Non-pigmented ciliary epithelial cell (primary cell): ENCODE measurements at places on chromosomes 3 and 15.

- DNase-seq: peak; percentile 60
These were observed 7.7 kb downstream of the RYK start for GRCh38 chr3:134242649-134243617.

- DNase-seq: no peak
These were observed 103.8 kb downstream of the LINGO1 start for GRCh38 chr15:77528968-77529319.

DNA sequence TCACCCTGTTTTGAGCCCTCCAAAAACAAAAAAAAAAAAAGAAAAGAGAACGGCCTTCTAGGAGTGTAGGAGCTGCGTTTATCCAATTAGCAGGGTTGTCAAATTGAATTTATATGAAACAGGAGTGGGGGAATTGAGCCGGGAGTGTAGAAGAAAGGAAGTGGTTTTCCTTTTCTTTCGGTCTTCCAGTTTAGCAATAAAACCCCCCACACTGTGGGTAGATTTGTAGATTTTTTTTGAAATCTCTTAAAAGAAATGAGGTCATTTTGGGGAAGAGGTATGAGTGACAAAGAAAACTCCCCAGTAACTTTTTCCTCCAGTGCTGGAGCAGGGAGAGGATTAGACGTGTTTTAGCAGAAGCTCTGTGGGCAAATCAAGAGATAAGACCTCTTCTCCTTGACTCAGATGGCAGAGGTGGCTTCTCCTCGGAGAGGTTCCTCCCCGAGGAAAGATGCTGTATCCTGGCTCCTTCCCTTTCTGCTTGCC lies 30.8 kb downstream of the BOC start:
- DNase-seq: no peak

GRCh38 chr15:34598799-34599585 lies 15.5 kb upstream of the GOLGA8B start:
- DNase-seq: no peak

DNA sequence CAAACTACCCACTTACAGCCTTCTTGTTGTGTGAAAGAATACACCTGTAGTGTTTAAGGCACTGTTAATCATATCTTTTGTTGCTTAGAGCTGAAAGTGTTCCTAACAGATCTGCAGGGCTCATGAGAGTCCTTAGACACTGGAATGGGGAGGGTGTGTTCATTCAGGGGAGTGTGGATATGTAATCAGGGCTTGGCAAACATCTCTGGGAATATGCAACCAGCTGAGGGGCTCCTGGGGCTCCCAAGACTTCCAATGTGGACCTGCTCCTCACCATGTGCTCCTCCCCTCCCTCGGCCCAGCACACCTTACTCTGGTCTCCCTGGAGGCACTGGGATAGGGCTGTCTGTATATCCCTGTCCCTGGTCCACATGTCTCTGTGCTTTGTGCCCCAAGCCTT lies 30.3 kb upstream of the MFSD1 start:
- DNase-seq: no peak

DNA sequence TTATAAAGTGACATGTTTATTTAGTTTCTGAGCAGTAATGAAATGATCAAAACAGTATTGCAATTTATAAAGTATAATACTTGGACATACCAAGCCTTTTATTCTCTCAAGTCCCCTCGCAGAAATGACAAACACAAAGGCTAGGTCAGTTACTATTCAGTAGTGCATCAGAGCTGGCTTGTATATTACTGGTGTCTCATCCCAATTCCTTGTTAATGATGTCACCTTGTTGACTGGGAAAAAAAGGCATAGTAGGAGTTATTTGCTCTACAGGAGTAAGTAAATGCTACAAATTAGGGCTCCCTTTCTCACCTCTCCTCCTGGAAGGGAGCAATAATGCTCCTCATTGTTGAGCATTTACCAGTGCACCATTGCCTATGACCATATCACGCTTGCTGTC lies 317.6 kb downstream of the CHL1 start:
- DNase-seq: no peak

- no peak for DNase-seq
These were observed 19.9 kb downstream of the ITPR1 start for GRCh38 chr3:4512895-4513616.

- no peak for DNase-seq
These were observed 185.1 kb upstream of the TPM1 start for GRCh38 chr15:62857411-62857853.

- DNase-seq: no peak
These were observed 692 bp downstream of the STT3B start for GRCh38 chr3:31533169-31534064.

- DNase-seq: no peak
These were observed 108.9 kb downstream of the LRTM1 start for GRCh38 chr3:54818942-54819341.

- no peak for DNase-seq
These were observed 30.2 kb downstream of the MCCC1 start for GRCh38 chr3:183069086-183069485.

GRCh38 chr15:94965593-94965992 lies 734.2 kb downstream of the MCTP2 start:
- no peak for DNase-seq

DNA sequence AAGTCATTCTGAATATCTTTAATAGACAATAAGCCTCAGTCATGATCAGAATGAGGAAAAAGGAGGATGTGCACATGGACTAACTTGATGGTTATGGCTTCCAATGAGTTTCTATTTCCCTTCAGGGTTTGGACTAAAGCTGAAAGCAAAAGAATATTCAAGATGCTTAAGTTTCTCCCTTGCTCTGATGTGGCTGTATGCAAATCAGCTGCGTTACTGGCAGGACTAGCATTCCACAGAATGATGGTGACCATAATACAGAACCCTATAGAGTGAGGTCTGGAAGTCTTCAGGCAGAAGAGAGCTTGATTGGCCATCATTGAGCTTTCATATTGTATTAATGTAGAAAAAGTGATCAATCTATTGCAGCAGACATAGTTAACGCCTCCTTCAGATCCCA lies 466.0 kb downstream of the NLGN1 start:
- no peak for DNase-seq

- DNase-seq: peak; percentile 79
These were observed 9.6 kb upstream of the RASA2 start for GRCh38 chr3:141477224-141477623.

DNA sequence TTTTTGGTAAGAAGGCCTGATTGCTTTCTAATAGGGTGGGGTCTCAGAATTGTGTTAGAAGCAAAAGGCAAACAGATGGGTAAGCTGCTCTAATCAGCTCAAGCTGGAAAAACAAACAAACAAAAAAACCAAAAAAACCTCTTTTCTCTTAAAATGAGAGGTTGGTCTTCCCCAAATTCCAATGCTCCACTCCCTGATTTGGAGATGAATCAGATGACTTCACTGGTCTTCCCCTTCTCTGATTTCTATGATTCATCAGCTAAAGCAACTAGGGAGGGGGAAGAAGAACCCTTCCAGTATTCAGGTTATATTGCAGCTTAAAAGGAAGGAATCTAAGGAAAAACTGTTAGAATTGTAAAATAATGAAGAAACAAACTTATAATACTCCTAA lies 9.6 kb upstream of the ANXA2 start:
- DNase-seq: no peak

DNA sequence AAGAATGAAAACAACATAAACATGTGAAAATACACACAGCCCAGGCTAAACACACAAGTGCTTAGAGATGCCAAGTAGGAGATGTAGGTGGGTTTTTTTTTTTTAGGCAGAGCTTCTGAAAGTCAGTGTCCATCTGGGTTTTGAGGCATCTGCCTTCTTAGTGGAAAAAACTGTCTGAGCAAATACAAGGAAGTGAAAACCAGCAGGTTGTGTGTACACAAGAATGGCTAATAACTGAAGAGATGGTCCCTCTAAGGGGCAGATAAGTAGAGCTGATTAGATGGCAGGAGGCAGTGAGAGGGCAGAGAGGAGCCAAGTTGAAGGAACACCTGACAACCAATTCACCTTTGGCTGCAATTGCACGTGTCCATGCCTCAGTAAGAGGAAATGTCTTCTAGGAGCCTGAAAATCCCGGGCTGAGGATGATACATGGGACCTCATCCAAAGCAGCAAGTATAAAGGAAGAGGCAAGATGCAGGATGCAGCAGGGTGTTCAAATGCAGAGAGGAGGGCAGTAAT lies 34.9 kb downstream of the CYP19A1 start:
- no peak for DNase-seq

DNA sequence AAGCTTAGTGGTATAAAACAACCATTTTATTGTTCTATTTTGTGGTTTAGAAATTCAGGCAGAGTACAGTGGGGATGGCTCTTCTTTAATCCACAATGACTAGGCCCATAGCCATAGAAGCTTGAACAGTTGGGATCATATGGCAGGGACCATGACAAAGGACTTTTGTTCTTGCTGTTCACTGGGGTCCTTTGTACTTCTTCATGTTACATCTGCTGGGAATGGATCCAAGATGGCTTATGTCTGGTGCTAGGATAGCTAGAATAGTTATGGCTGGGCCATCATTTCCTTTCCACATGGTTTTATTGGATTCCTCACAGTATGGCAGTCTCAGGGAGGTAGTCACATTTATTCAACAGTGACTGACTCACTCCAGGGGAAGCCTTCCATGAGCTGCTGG lies 427.9 kb upstream of the AGTR1 start:
- no peak for DNase-seq

- no peak for DNase-seq
These were observed 3.2 kb upstream of the PPP4R2 start for GRCh38 chr3:72993391-72993790.

- DNase-seq: no peak
These were observed 70.5 kb downstream of the GABRB3 start for GRCh38 chr15:26702381-26702780.

DNA sequence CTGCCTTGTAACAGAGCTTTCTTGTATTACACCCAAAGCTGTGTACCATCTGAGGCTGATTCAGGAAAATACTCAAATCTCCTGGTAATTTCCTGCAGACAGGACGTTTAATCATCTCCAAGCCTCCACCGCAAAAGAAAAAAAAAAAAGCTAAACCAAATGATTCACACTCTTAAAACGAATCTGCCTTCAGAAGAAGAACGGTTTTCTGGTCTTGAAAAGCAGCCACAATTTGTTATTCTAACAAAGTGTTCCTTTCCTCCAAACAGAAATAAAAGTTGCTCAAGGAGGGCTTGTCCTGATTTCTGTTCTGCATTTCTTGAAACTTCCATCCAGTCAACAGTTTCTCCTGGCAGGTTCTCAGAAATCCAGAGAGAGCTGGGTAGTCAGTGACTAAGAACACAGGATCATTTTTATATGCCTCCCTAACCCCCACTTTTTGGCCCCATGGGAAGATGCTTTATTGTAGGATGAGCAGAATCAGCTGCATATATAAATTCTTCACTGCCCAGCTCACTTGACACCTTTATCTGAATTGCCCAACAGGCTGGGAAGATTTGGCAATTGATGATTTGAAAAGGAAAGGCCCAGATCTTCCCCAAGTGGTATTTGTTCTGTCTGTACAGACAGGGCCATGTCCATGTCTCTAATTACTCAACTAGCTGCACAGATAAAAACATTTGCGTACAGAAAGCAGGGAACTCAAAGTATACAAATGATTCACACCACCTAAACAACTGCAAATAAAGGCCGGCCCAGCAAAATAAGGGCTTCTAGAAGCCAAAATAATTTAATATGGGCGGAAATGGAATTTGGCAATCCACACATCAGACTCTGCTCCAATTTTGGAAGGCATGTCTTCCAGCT lies 41.0 kb upstream of the PRICKLE2 start:
- DNase-seq: peak; percentile 82

DNA sequence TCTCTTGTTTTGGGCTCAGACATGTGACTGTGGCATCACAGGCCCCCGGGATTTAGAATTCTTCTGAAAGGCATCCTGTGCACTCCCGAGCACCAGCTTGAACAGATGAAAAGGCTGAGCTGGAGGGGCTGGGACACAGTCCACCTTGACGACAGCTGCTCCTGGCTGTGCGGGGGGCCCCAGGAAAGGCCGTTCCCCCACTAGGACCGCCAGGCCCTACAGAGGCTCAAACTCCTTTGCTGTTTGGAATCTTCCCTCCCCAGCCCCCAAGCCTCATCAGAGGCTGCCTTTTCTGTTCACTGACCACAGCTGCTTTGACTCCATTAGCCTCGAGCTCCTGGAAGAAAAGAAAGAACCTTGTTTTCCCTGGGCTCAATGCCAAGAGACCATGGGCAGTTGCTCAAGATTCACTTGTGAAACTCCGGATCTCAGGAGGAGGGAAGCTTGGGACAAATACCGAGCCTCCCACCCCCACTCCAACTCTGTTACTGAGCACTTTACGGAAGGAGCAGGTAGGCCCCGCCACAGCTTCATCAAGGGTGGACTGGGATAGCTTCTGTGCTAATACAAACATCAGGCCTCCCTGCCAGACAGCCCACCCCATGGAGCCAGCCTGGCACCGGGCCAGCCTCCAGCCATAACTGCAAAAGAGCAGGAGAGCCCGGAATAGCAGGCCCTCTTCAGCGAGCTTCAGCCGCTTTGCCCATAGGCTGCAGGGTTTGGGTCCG lies 15.7 kb downstream of the CIDEC start:
- peak; percentile 61 for DNase-seq

DNA sequence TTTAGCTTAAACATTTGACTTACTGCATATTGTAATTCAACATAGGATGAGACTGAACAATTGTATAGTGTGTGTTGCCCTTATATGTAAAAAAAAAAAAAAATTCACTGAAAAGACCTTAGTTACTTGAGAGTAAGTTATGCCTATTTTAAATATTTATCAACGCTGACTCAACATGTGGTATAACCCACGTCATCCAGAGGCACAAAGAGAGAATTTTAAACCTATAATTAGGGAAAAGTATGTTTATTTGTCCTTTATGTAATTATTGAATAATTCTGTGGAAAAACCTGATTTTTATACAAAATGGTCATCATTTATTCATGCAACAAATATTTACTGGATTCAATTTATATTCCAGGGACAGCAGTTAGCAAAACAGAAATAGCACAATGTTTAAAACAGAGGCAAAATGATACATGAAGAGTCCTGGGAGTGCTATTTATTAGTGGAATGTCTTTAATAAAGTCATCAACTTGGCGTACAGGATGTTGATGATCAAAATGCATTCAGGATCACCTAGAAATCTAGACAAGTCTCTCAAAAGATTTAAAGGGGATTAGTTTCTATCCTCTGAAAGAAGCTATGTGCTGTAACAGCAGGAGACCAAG lies 223.7 kb downstream of the PCCB start:
- DNase-seq: peak; percentile 20

GRCh38 chr3:126982471-126983175 lies at the start of gene PLXNA1:
Gene PLXNA1 (plus strand): TSS chr3:126983115. CDS start chr3:126988594, 5,479 bp downstream.
- DNase-seq: no peak

DNA sequence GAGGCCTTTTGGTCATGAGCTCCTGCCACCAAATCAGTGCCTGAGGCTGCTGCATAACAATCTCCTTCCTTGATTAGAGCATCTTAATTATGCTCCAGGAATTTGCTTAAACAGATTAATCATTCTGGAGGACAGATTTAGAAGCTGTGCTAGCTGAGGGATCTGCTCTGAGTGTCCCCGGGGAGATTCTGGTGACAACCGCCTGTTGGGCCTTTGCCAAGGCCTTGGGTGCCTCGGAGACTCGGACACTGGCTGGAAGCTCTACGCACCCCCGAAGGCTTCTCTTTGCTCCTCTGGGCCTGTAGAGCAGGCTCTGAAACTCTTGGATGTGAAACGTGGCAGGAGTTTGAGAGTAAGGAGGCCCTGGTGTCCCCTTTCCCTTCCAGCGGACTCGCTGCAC lies 264.1 kb downstream of the CD47 start:
- DNase-seq: no peak

- DNase-seq: no peak
These were observed 136.6 kb upstream of the FHIT start for GRCh38 chr3:61387817-61388216.

- DNase-seq: peak; percentile 14
These were observed 43.1 kb upstream of the WDR5B start for GRCh38 chr3:122458992-122459391.
